Uterine smooth muscle cell (primary cell): ENCODE measurements at places on chromosomes 6 and 20. TPM values are rescaled to one million over a fixed set of nuclear protein-coding genes. Genes with fewer than 3 reads are reported as not detected.

BPIFB1 gene
- total RNA-seq = not detected in 2 replicates

SEMG1 gene
- not detected in 2 replicates for total RNA-seq

TREM1 gene
- 0.66 and 1.00 TPM in 2 replicates for total RNA-seq

CAP2 gene
- total RNA-seq = 8.9 and 12.1 TPM in 2 replicates
